Stimulated activated CD4-positive, alpha-beta T cell treated with anti-CD3 and anti-CD28 coated beads, TNF-alpha, amount 100 ng/mL, for 4 hours (primary cell): ENCODE measurements at places on chromosomes 5 and 9.

- no peak for DNase-seq
Observed at GRCh38 chr5:78557601-78558000, 91.0 kb downstream of the LHFPL2 start.

DNA sequence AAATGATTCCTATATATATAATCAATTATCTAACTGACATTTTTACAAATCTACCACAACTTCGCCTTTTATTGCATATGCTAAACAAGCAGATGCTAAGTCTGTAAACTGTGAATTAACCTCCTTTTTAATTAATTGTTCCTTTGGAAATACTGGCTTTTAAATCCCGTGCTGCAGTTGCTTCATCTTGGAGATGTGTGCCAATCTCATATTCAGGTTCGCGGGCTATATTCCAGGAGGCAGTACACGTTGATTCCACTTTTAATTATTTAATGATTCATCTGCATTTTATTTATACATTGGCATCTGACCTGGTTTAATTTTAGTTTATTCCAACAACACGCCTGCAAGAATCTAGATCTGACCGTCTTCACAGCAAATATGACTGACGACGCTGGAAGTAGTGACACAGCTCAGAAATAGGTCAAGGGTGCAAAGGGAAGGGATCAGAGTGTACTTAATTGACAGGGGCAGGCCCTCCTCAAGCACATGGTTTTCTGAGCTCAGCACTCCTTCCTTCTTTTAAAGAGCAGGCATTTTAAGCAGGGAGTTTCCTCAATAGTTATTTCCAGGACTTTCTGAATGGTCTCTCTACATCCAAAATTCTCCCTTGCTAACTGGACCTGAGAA lies 125.2 kb downstream of the GLIS3 start:
- DNase-seq, result no peak

DNA sequence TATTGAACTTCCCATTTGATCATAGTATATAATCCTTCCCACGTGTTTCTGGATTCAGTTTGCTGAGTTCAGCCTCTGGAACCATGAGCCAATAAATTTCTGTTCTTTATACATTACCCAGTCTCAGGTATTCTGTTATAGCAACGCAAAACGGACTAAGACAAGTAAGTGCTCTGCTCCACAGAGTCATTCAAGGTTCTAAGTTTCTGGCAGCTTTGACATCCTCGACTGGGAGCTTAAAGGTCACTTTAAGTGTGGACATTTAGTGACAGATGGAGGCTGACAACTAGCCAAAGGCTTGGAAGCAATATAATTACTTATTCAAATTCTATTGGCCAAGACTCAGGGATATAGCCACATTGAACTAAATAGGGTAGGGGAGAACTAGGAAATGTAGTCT lies 177.7 kb upstream of the RASEF start:
- DNase-seq, result no peak

GRCh38 chr5:149352169-149352568 lies 5.7 kb upstream of the PCYOX1L start:
- DNase-seq, result no peak

- no peak for DNase-seq
Observed at GRCh38 chr5:116154252-116154651, 69.4 kb downstream of the COMMD10 start.

GRCh38 chr5:132222649-132223038 lies 5.0 kb downstream of the P4HA2 start:
- no peak for DNase-seq

DNA sequence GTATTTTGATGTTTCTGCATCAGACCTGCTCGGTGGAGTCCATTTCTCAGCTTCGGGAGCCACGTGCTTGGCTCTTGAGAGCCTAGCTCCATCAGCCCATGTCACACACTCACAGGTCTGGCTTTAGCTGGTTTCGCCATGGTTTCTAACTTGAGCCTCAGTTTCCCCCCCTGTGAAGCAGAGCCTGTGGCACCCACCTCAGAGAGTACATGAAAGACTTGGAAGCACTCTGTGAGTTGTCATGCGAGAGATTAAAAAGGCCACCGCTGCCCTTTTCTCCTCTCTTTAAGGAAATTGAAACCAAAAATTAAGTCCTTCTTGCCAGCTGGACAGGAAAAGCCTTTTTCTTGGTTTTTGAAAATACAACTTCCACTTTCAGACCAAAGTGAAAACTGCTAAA lies 8.8 kb downstream of the TENT4A start:
- DNase-seq, result no peak

GRCh38 chr9:127078336-127078735 lies 44.1 kb downstream of the ANGPTL2 start:
- DNase-seq, result no peak

DNA sequence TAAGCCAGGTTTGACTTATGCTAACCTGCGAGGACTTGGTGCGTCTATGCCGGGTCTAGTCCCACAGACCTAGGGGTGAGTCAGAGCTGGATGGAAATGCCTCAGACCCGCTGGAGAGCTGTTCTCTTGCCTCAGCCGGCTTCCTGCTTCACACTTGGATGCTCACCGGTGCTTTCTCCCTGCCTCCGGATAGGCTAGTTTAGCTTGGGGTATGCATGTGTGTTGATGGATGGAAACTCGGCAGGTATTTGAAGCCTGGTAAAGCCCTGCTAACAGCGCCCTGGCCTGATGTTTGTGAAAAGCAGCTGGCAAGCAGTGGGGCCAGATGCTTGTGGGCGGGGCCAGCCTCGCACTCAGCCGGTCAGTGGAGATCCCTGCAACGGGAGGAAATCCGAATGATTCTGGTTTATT lies 29.3 kb downstream of the PRRC2B start:
- no peak for DNase-seq

GRCh38 chr9:106307670-106308069 lies 555.3 kb upstream of the ZNF462 start:
- no peak for DNase-seq

- no peak for DNase-seq
Observed at GRCh38 chr9:107779731-107780130, 290.2 kb upstream of the KLF4 start.

GRCh38 chr5:73591698-73592501 lies 26.4 kb downstream of the UTP15 start:
- no peak for DNase-seq

GRCh38 chr9:36868586-36869282 lies 165.3 kb downstream of the PAX5 start:
- DNase-seq, result no peak
